ENCODE measurements at places on chromosomes 5 and 9.
A peak's percentile ranks its signal among the peaks of the same experiment; 100 is the strongest.

GRCh38 chr9:74576176-74576575, 79.0 kb downstream of the RORB start:
- DNase-seq, result no peak

DNA sequence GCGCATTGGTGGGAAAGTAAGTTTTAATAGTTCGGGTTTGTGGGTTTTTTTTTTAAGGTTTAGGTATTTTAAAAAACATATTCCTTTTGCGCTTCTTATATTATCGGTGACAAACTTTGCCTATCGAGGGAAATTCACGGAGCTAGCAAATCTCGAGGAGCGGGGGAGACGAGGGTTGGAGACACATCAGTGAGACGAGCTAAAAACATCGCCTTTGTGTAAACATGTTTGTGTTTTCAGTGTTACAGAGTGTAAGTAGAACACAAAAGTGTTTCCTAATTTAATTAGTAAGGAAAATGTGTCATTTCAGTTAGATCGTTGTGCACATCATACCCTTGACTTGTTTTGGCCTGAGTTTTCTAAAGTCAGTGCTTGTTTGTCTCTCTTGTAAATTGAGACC, 945 bp downstream of the BTF3 start:
- no peak for DNase-seq

- no peak for DNase-seq
These were observed 11.7 kb downstream of the CATSPER3 start for GRCh38 chr5:134979416-134979815.

DNA sequence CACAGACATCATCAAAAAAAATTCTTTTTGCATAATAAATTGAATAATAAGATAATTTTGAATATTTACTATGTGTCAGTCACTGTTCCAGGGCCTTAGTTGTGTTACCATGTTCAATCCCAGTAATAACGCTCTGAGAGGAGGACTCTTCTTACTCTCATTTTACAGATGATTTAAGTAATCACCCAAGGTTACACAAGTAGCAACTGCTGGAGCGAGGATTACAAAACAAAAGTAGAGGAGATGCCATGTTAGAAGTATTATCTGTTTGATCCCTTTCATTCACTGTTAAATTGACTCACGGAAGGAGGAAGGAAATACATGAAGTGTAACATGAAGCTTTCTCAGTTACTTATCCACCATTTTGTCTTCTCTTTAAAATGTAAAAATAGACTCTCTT, 412.8 kb downstream of the NFIB start:
- no peak for DNase-seq

- no peak for DNase-seq
These were observed 152.1 kb downstream of the PCSK1 start for GRCh38 chr5:96280946-96281393.

GRCh38 chr9:15485836-15486666, 24.7 kb downstream of the PSIP1 start:
- DNase-seq, result no peak

DNA sequence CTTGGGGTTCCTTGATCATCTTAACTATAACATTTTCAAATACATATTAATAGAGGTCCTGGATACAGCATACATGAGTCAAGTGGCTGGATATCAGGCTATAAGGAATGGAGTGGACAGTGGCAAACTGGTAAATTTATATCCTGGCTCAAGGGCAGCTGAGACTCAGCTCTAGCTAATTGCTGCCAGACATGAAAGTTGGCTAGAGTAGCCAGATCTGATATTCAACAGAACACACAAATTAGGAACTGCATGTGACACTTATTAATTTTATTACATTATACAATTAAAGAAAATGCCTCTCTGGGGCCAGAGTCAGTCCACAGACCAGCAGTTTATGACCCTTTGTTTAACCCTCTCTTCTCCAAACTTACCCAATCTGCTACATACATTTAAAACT, 206.5 kb downstream of the KCTD16 start:
- no peak for DNase-seq

DNA sequence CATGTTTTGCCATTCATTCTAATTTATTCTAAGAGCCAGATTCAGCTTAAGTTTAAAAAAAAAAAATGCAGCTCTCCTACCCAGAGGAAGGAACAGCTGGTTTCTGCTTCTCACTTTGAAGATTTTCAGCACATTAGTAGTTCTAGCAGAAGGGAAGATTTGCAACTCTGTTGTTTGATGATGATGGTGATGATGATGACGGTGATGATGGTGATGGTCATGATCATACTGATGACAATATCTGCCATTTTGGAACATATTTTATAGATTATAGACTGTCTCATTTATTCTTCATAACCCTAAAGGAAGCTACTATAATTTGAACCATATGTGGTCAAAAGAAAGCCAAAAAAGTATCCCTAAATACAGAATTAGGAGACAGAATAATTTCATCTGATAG, 7.9 kb upstream of the MED10 start:
- DNase-seq, result no peak

- no peak for DNase-seq
These were observed 29.2 kb upstream of the GLRA1 start for GRCh38 chr5:151953833-151954232.

GRCh38 chr5:180915924-180916323, 17.0 kb downstream of the BTNL8 start:
- peak; percentile 67 for DNase-seq

DNA sequence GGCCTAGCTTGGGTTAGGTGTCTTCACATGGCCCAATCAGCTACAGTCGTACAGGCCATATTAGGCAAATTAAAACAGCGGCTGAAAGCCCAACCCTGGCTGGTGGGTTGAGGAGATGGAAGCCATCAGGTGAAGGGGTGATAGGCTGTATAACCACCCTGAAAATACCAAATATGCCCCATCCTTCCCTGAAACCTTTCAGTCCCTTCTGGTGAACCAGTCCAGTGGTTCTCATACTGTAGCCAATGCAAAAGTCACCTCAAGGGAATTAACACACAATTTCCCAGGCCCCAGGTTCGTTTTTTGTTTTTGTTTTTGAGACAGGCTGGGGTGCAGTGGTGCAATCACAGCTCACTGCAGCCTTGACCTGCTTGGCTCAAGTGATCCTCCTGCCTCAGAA, 19.8 kb upstream of the KCNV2 start:
- DNase-seq, result no peak

GRCh38 chr5:172846249-172846648, 12.2 kb downstream of the ERGIC1 start:
- DNase-seq, result no peak

GRCh38 chr9:93846349-93846748, 108.8 kb downstream of the BARX1 start:
- no peak for DNase-seq

DNA sequence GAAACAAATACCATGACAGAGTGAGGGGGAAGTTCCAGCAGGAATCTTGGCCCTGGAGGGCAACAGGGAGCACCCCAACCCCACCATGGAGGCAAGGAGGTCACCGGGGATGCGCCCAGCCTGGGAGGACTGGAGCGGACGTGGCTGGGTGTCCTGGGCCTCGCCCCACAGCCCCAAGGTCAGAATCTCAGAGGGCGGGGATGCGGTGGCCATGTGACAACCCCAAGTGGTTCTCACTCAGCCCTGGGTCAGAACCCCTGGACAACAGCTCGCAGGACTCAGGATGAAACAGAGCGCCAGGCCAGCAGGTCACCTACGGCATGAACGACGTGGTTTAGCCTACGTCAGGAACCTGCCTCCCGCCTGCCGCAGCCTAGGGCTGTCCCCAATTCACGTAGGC, 64.0 kb upstream of the ZNF354A start:
- DNase-seq, result no peak

GRCh38 chr9:134605351-134605965, 36.1 kb upstream of the COL5A1 start:
- DNase-seq, result no peak

DNA sequence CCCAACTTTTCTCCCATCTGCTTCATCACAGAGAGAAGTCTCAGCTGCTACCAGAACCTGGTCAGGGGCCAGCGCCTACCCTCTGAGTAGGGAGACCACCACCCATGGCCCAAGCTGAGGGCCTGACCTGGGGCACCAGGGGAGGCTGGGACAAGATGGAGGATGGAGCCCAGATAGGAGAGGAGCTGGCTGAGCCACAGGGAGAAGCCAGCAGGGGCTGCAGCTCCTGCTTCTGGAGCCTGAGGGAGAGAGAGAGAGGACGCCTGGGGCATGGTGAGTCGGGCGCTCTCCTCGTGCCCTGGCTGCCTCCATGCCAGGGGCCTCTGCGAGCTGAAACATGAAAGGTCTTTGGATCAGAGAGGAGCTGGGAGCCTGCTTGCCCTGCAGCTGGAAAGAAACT, 1.4 kb upstream of the FOXI1 start:
- no peak for DNase-seq

- DNase-seq, result no peak
These were observed 81.3 kb downstream of the GADD45G start for GRCh38 chr9:89686126-89686525.

DNA sequence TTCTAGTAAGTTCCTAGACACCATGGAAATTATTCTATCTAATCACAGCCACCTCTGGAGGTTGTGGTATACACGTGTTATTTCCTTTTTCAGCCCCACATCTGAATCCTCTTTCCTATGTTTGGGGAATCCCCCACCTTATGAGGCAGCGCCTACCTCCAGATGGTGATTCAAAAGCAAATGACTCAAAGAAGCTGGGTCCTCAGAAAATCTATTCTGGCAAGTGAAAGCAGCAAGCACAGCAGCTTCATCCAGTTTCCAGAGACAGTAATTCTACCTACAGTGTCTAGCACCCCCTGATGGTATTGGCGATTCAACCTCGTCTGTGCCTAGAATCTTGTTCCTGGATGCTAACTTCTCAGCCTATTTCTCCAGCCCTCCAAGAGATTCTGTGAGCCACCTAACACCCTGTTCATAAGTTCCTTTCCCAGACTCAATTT, 43.0 kb downstream of the STRBP start:
- DNase-seq, result peak; percentile 10

DNA sequence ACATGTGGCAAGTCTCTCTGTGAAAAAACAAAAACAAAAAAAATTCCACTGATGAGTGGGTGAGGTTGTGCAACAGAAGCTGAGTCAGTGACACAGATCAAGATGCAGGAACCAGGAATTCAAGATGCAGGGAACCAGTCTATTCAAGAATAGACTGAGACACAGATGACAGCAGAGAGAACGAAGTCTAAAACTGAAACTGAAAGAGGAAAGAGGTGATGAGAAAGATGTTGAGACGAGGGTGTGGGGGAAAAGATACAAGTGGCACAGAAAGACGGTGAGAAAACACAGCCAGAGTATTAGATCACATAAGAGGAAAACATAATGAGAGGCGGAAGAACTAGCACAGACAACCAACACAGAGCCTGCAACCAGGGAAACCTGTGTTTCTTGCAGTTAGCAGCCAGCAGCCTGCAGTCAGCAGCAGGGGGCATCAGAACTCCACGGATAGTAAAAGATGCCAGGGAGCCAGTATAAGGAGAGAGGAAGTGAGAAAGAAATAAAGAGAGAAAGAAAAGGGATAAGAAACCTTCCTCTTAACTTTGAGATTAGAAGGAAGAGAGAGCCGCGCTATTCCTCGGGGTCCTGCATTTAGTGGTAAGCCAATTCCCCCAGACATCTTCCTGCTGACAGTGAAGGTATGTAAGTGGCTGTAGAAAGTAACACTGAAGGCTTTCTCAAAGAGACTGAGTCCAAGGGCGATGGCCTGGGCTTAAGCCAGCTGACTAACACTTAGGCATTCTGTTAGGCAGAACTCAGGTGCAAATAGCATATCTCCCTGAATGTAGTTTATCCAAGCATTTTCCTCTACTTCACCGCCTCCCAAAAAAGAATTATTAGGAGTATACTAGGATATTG, 79.0 kb downstream of the TLR4 start:
- DNase-seq, result peak; percentile 87

DNA sequence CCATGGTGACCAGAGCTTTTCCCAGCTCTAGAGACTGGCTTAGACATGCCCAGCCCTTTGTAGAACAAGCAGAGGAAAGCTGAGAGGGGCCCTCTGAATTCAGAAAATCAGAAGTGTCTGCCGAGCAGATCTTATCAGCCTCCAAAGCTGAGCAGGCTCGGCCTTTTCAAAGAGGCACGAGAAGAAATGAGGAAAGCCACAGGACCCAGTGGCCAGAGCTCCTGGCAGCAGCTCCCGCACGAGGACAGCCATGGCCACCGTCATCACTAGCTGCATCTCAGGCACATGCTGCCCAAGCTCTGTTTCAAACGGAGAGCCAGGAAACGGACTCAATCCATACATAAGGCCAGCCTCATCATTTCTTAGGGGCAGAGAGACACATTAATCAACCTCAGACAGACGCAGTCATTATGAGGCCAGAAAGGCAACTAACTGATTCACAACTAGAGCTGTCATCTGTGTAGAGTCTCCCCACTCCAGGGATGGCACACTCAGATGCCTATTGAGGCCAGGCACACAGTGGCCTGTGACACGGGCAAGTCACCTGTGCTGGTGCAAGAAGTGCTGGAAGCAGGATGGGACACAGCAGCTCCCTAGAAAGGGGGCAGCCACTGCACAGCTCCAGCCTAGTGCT, 194.7 kb downstream of the FRMD3 start:
- no peak for DNase-seq

DNA sequence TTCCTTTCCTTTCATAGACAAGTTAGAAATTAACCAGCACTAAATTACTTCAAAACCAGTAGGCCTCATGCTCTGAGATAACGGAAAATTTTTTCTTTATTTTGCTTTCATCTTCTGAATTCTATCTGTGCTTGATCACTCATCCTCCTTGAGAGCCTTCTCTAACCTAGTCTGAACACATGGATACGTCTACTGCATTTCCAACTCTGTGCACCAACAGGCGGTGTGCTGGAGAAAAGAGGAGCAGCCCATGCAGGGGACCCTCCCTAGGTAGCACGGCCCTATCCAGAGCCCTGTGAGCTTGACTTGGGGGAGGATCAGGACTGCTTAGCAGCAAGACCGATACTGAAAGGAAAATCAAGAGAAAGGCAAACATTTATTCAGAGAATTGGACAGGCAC, 149.8 kb downstream of the AUH start:
- DNase-seq, result no peak

- DNase-seq, result no peak
These were observed 14.7 kb downstream of the ASTN2 start for GRCh38 chr9:117400171-117400570.

DNA sequence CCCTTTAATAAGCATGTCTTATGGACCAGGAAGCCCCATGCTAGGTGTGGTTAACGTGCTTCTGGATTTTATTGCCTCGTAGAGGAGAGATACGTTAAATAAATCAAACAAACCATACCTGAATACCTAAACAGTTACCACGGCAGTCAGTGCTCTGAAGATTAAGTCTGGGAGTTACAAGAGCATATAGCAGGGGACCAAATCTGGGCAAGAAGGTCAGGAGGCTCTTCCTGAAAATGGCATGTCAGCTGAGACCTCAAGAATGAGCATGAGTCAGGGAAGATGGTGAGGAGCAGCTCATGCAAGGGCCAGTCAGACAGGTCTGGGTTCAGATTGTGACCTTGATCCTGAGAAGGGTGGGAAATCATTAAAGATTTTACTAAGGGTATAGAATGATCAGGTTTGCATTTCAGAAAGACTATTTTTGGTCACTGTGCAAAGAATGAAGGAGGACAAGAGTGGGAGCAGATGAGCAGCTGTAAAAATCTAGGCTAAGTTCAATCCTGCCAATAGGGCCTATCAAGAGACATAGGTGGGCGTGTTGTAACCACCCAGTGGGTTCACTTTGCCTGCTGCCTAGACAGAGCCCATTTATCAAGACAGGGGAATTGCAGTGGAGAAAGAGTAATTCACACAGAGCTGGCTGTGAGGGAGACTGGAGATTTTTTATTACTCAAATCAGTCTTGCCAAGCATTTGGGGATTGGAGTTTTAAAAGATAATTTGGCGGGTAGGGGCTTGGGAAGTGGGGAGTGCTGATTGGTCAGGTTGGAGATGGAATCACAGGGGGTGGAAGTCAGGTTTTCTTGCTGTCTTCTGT, 4.8 kb upstream of the ZNF366 start:
- DNase-seq, result no peak

All from HL-60 (cell line).